Liver (tissue), 10 donors: ENCODE measurements at places on chromosomes 7 and 10. TPM values are rescaled to one million over a fixed set of nuclear protein-coding genes. Genes with fewer than 3 reads are reported as not detected.

DNA sequence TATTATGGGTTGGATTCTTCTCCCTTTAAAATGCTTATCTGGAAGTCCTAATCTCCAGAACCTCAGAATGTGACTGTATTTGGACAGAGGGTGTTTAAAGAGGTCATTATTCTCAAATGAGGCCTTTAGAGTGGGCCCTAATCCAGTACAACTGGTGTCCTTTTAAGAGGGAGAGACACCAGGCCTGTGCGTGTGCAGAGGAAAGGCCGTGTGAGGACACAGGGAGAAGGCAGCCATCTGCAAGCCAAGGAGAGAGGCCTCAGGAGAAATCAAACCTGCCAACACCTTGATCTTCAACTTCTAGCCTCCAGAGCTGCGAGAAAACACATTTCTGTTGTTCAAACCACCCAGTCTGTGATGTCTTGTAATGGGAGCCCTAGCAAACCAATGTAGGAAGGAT lies 235.4 kb upstream of the MYO3A start:
- DNase-seq = no peak

GRCh38 chr10:3484306-3485056 lies 300.5 kb downstream of the KLF6 start:
- no peak for DNase-seq

DNA sequence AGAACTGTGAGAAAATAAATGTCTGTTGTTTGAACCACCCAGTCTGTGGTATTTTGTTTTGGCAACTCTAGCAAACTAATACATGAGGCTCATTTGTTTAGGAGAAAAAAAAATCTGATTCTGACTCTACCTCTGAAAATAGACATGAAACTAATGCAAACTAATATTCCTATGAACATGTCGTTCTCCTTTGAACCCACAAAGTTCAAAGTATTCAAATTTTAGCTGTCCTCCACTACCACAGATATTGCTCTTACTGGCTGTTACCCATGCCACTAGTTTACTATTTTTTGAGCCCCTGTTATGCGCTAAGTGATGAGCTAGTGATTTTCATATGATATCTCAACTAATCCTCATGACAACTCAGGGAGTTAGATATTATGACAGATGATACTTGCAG lies 58.8 kb upstream of the ZNF804B start:
- no peak for DNase-seq

DNA sequence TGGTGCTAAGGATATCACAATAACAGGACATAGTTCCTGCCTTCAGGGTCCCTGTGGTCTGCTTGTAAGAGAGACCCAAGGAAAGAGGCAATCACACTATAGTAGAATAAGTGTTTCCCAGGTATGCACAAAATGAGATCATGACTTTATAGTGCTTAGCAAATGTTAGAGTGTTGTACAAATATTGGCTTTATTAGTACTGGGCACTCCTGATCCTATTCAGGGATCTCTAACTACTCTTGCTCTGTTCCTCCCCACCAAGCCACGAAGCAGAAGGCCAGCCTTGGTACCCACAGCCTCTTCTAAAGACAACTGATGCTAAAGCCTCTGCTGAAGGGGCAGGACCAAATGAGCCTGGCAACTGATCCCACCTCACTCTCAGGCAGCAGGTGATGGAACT lies 75.1 kb downstream of the HERPUD2 start:
- DNase-seq = no peak

CPN1 gene
- 119 TPM for total RNA-seq

AMPH gene
- total RNA-seq = 0.25 TPM
